NCI-H748 treated with DMSO at 0.1 percent for 48 hours (cell line): ENCODE measurements at places on chromosomes 13 and 19.

DNA sequence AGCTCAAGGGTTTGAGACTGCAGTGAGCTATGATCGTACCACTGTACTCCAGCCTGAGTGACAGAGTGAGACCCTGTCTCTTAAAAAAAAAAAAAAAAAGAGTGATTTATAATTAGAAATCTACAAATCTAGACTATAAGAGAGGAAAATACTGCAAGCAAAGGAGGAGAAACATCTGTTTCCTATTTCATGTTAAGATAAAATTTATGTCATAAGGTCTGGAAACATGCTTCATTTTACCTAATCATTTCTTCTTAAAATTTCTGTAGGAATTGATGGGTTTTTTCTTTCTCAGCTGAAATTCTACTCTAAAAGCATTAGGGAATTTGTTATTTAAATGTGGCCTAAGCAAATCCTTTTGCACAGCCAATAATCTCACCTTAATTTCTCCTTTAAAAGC is 53.2 kb downstream of the C13orf42 start:
- DNase-seq: no peak

- DNase-seq: no peak
Measured at GRCh38 chr13:98447881-98448641, 128.8 kb downstream of the STK24 start.

DNA sequence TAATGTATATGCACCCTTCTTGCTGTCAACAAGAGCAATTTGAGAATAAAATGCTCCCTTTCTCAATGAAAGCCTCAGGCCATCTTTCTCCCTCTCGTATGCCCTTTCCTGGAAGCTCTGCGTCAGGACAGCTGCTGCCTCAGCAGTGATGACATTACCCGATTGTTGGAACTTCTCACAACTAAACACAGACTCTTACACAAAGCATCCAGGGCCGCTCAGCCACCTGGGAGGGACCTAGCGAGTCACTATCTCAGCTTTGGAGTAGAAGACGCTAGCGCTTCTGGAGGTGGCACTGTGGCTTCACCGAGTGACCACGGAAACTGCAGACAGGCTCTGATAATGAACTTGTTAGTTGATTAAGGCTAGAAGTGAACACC is 153.2 kb upstream of the SOX1 start:
- no peak for DNase-seq

GRCh38 chr13:26656919-26657318 is 99.4 kb downstream of the WASF3 start:
- DNase-seq: peak; percentile 23

GRCh38 chr19:10085641-10086590 is at the start of gene SHFL:
Gene SHFL (plus strand): TSS chr19:10086317. CDS start chr19:10086428, 111 bp downstream.
- peak; percentile 9 for DNase-seq

GRCh38 chr13:20359335-20359734 is 127.2 kb upstream of the GJB6 start:
- no peak for DNase-seq

DNA sequence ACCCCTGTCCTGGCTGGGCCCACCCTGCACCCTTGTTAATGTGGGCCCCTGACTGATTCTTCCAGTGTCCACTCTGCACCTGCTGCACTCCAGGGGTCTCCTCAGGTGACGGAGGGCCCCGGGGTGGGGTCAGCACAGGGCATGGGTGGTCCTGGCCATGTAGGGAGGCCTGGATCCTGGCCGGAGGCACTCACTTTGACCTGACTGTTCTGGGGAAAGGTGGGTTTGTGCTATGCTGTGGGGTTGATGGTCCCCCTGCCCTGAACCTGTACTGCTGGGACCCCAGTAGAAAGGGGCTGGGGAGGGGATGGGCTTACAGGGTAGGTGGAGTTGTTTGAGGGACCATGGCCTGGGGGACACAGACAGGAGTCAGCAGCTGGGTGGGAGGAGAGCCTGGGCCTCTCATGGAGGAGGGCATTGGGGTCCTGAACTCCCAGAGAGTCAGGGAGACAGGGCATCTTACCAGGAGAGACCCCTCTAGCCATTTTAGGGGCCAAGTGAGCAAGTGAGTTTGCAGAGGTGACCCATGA is 25.8 kb upstream of the CEACAM1 start:
- no peak for DNase-seq

DNA sequence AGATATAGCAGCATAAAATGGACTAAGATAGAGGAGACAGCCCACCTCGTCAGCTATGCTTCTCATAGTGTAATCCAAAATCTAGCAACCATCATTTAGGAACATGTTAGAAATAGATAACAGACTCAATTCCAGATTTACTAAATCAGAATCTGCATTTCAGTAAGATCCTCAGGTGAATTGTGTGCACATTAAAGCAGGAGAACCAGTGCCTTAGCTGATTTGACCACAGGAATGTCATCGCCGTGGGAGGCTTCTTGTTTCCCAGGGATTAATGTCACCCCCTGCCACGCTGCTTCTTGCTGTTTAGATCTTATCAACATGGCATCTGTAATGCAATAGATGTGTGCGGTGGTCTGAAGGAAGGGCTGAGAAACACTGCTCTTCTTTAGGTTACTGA is 84.0 kb downstream of the GPC5 start:
- DNase-seq: no peak

GRCh38 chr13:49403996-49404702 is 39.7 kb downstream of the CAB39L start:
- no peak for DNase-seq

DNA sequence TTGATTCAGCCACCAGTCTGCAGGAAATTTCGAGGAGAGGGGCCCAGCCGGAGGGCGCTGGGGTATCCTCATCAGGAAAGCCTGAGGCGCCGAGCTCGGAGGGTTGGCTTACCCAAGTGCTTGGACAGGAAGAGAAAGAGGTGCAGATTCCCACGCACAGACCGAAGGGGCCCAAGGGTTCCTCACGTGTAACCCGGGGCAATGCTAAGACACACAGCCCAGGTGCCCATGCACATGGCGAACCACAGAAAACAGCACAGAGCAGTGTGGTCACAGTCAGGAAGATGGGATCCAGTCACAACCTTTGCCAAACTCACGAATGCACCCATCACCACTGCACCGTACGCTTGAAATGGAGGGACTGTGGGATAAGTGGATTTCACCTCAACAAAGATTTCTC is 30.9 kb downstream of the GRTP1 start:
- no peak for DNase-seq

DNA sequence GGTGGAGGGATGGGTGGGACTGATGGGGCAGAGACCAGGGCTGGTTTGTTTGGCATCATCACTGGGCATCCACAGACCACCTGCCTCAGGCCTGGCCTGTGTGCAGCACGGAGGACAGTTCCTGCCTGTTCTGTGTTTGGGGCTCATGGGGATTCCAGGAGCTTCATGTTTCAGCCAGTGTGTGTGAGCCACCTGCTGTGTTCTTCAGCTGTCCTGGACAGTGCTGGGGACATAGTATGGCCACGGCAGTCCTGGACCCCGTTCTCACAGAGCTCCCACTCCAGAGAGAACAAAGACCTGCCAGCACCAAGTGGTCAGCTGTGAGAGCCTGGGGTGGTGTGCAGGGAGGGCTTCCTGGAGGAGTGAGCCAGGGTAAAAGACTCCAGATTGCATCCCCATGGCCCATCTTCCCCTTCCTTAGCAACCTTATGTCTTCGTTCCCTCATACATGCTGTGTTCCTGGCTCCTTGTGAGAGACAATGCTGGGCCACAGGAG is 2.0 kb upstream of the CCDC97 start:
- DNase-seq: no peak

DNA sequence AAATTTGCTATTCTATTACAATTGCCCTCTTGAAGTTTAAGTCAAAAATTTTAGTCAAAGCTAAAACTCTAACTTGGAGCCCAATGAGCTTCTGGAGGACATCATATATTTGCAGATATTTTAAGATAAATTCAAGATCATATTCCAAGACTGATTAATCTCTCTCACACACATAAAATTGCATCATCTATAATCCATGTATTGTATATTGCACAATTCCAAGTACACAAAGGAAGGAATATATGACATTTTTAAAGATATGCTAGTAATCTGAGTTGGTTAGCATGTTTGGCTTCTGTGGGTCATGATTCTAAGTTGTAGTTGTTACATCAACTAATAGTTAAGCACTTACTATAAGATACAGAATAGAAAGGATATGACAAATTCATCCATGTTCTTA is 53.3 kb downstream of the KCNRG start:
- no peak for DNase-seq

DNA sequence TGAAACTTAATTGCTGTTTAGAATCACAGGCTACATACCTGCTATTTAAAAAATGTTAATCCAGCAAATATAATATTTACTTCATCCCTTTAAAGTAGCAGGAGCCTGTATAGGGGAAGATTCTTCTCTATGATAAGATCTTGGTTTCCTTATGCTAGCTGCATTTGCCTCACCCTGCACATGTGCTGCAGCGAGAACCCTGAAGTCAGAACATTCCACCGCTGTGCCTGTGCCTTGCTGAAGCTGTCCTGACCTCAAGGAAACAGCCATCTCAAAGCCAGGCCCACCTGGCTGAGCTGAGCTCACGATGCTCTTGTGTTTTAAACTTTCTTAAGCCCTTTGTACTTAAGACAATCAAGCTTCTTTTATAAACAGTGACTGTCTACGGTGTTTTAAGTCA is 355.0 kb upstream of the PCDH20 start:
- DNase-seq: no peak

GRCh38 chr19:30590596-30591229 is 218.5 kb downstream of the ZNF536 start:
- DNase-seq: no peak

GRCh38 chr13:98460516-98460915 is 116.4 kb downstream of the STK24 start:
- DNase-seq: no peak

DNA sequence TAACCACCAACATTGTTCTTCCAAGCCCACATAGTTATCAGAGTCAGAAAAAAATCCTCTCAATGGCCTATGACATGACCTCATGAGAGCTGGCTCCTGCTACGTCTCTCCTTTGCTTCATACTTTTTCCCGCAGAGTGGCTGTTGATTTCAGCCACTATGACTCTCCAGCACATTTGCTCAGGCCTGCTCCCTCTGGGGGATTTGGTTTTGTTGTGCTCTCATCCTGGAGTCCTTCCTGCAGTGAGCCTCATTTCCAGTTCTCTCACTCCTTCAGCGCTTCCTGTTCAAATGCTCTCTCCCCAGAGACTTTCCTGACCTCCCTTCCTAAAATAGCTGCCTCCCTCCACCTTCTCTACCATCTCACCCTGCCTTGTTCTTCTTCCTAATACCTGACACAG is 72.0 kb upstream of the USP29 start:
- DNase-seq: no peak

DNA sequence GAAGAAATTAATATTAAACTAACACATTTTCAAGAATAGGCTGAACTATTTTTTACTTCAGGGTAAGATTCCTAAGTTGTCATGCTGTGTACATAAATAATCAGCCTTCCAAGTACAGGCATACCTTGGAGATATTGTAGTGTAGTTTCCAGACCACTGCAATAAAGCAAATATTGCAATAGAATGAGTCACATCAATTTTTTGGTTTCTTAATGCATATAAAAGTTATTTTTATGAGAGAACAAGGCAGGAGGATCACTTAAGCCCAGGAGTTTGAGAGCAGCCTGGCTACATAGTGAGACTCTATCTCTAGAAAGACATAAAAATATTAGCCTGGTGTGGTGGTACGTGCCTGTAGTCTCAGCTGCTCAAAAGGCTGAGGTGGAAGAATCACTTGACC is 511.5 kb downstream of the UQCRFS1 start:
- no peak for DNase-seq

DNA sequence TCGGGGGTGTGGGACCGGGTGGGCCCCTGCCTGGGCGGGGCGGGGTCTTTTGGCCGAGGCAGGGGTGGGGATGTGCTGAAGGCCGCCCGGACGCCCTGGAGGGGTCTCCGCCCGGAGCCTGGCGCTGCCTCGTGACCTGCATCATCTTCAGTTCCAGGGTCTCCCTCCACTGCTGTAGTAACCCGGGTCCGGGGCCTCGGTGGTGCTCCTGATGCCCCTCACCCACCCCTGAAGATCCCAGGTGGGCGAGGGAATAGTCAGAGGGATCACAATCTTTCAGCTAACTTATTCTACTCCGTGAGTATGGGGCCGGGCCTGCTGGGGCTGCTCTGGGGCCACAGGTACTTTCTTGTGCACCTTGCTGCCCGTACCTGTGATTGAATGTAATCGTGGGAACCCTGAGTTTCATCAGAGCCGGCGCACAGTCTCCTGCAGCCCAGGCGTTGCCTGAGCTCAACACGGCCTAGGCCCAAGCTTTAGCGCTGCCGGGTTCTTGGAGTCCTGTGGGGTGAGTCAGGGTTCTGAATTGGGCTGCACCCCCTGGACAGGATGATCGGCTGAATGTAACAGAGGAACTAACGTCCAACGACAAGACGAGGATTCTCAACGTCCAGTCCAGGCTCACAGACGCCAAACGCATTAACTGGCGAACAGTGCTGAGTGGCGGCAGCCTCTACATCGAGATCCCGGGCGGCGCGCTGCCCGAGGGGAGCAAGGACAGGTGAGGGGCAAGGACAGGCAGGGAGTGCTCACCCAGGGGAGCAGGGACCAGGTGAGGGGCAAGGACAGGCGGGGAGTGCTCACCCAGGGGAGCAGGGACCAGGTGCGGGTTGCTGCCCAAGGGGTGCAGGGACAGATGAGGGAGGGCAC is 10.5 kb downstream of the PEAK3 start:
- DNase-seq: no peak

DNA sequence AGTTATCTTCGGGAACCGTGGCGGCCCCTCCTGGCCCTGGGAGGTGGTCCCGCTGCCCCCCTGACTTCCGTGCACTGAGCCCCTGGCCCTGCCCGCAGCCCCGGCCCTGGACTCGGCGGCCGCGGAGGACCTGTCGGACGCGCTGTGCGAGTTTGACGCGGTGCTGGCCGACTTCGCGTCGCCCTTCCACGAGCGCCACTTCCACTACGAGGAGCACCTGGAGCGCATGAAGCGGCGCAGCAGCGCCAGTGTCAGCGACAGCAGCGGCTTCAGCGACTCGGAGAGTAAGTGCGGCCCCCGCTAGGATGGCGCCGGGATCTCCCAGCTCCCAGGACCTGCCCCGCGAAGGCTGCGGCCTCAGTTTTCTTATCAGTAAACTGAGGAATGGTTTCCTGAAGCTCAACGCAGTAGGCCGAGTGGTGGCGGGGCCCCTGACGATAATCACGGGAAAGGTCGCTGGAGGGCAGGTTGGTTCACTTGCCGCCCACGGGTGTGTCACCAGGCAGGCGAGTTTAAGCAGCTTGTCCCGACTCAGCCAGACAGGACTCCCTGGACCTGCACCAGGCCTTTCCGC is 924 bp downstream of the RGCC start:
- DNase-seq: no peak
